Skeletal muscle tissue (tissue), 5 donors: ENCODE measurements at places on chromosomes 11 and 22. TPM values are rescaled to one million over a fixed set of nuclear protein-coding genes. Genes with fewer than 3 reads are reported as not detected.

The SLC22A6 gene
- total RNA-seq = not detected

The MLC1 gene
- total RNA-seq = 0.52 TPM

The RAB3IL1 gene
- 9.4 TPM for total RNA-seq

The MGAT3 gene
- total RNA-seq = 2.1 TPM
